Activated CD4-positive, CD25-positive, alpha-beta regulatory T cell (primary cell): ENCODE measurements at places on chromosomes 1 and 21.

DNA sequence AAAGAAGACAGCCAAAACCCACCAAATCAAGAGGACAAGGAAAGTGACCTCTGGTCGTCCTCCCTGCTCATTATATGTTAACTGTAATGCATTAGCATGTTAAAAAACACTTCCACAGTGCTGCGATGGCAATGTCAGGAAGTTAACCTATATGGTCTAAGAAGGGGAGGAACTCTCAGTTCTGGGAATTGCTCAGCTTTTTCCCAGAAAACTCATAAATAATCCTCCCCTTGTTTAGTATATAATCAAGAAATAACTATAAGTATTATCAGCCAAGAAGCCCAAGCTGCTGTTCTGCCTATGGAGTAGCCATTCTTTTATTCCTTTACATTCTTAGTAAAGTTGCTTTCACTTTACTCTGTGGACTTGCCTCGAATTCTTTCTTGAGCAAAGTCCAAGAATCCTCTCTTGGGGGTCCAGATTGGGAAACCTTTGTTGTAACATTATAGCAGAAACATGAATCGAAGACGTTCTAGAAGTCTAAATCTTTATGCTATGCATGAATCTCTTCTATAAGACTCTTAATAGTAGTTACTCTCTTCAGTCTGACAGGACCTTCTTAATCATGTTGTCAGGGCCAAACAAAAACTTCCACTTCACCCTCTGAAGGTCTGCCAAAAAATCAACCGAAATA is 110.0 kb upstream of the VANGL1 start:
- no peak for DNase-seq

- DNase-seq: no peak
Measured at GRCh38 chr1:71862756-71863155, 419.6 kb downstream of the NEGR1 start.

DNA sequence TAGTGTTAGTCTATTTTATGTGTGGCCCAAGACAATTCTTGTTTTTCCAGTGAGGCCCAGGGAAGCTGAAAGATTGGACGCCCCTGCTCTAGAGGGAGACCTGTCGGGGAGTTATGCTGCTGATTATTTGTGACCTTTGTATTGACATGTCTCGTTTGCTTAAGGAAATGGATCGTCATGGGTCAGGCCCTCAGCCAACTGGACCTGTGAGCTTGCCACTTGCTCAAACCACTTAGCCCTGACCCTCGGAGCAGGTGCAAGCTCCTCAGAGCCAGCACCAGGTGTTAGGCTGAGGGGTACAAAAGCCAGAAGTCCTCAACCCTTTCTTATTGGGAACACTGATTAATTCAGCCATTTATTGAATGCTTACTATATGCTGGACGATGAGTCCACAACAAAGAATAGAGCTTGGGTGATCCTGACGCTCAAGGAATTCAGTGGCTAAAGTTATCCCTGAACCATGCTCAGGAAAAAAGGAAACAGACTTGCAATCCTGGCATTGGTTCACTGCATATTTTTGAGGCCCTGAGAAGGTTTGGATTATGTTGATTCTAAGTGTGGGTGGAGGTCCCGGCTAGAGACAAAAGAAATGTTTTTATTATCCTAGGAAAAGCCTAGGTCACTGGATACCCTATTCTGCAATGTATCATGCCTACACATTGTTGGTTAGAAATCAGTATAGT is 19.0 kb downstream of the TGFB2 start:
- DNase-seq: no peak

DNA sequence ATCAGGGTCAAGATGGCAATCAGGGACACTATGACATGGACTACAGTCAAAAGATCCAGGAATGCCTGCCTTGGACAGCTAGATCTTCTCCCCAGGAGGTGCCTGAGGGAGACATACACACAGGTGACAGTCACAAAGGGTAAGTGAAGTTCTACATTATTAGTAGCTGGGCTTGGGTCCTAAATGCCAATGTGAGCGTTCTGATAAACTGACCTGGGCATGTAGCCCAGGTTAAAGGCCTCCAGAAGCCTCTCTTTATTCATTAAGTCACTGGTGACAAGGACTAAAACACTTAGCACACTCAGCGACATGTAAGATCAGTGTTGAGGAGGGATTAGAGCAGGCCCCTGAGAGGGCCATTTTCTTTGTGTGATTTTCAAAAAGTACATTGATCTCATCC is 48.9 kb upstream of the HSD17B7 start:
- no peak for DNase-seq

DNA sequence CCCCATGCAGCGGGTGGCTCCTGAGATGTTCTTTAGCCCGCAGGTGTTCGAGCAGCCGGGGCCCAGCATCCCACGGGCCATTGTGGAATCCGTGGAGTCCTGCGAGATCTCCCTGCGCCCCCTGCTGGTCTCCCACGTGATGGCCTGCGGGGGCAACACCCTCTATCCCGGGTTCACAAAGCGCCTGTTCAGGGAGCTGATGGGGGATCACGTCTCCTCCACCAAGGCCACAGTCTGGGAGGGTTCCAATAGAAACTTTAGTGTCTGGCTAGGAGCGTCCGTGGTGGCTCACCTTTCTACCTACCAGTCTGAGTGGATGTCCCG is 71.0 kb downstream of the ACTL8 start:
- DNase-seq: no peak

- no peak for DNase-seq
Measured at GRCh38 chr1:161018631-161018930, 2.4 kb downstream of the F11R start.

DNA sequence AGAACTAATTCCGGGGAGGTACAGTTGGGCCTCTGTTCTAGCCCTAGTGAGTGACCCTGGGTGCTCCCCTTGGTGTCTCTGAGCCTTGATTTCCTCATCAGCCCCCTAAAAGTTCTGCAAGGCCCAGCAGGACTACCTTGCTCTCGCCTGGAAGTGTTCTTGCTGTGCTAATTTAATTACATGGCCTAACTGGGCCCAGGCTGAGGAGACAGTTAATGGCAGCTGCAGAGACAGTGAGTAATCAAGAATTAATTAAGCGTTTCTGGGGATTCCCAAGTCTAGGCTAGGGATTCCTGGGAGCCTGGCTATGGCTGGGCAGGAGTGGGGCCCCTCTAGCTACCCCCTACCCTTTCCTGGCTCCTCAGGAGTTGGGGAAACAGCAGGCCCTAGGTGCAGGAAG is 24.7 kb upstream of the DMBX1 start:
- DNase-seq: no peak

GRCh38 chr1:88883156-88883555 is 8.2 kb downstream of the GTF2B start:
- DNase-seq: no peak

DNA sequence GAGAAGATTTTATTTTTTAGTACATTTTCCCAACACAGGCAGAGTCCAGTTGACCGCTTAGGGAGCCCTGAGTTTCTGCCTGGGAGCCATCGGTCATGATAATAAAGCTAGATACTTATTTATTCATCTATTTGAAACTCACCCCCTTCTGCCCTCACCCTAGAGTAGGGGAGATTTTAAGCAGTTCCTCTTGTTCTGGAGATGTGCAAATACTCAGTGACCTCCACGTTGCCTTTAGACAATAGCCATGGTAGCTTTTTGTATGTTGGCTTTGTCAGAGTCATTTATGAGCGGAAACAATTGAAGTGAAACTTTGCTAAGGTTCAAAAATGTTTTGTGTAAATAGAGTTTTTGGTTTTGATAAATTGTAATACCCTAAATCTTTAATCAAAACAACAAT is 45.7 kb upstream of the PLPPR4 start:
- no peak for DNase-seq

DNA sequence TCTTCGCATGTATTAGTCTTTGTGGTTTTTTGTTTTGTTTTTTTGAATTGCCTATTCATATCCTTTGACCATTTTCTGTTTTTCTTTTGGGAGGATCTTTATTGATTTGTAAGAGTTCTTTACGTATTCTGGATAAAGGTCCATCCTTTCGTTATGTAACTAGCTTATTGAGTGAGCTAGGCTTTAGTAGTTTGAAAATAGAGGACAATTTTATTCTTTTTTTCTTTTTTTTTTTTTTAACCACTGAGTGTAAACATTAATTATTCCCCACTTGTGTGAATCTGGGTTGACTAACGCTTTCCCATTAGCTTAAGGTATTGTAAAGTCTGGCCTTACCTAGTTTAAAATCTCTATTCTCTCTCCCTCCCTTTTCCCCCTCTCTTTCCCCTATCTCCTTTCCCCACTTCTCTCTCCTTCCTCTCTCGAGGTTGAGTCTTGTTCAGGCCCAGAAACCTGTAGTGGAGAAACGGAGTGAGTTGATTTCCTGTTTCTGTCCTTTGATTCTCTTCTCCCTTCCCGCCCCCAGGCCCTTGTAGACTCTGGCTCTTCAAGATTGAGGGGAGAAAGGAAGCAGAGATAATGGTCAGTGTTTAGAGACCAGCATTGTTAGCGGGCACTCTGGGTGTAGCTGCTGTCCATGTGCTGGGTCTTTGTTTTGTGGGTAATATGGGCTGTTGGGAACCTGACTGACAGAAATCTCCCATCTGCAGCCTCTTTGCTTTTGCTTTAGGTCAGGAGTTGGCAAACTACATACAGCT is 1.5 kb downstream of the MORC3 start:
- DNase-seq: no peak

DNA sequence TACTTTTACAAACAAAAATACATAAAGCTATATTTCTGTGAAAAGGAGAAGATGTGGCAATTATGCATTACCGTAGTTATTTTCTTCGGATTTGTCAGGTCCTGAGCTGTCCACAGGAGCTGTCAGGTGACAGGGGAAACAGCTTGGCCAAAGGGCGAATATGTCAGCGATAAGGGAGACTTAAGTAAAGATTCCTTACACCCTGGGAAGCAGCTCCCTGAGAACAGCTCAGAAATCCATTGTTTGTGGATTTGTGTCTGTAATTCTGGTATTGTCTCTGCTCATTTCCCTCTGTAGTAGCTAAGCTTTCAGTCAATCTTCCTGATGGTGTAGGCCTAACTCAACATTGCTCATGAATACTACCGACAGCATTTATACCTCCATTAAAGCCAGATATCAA is 7.1 kb upstream of the CD34 start:
- no peak for DNase-seq

DNA sequence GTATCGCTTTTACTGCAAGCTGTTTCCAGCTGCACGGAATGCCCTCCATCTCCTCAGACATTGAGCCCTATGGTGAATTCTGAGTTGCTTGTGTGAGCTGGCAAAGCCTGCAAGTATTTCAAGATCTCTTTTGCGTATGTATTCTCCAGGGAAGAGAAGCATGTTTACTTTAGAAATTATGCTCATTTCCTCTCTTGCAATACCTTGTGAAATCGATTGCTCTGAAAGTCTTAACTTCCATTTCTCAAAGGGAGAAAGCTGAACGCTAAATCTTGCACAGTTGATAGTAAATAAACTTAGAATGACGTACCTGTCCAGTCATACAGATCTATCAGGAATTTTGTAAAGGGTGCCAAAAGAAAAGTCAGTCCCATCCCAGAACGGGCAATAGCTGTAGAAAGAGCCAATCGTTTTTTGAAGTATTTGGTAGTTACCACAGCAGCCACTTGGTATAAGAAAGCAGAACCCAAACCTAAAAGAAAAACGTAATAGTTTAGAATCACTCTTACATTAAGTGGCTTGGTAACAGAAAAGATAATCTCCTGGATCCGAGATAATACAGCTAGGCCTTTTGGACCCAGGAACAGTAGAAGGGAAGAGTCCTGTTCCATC is 10.0 kb downstream of the SLC16A4 start:
- DNase-seq: no peak

DNA sequence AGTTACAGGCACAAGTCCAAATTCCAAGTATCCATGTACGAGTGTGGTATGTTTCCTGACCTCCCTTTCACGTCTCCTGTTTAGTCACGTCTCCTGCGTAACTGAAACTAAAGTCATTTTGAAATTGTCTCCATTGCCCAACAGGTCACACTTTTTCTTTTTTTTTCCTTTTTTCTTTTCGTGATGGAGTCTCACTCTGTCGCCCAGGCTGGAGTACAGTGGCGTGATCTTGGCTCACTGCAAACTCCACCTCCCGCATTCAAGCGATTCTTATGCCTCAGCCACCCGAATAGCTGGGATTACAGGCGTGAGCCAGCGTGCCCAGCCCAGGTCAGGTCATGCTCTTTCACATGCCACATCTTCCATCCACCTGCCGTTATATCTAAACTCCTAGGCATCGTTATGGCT is 38.2 kb downstream of the L1TD1 start:
- DNase-seq: no peak

DNA sequence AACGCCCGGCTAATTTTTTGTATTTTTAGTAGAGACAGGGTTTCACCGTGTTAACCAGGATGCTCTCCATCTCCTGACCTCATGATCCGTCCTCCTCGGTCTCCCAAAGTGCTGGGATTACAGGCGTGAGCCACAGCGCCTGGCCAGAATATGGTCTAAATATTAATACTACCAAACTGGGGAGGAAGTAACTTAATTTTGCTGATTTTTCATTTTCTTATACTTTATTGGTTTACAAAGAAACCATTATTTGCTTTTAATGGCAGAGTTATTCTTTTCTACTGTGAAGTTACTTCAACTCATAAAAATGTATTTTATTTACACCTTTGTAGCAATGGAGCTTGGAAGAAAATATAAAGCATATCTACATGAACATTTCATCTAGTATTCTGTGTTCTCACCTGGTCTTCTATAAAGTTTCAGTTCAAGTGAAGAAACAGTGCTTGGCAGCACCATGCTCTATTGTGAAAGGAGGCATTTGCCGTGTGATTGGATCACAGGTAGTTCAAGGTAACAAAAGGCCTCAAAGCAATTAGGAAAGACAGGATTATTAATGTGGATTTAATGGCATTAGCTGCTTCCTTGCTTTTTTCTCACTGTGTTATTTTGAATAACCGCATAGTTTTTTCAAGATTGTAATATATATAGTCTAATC is 13.6 kb downstream of the GBP1 start:
- no peak for DNase-seq
